ENCODE measurements at places on chromosomes 5 and 9.

- no peak for DNase-seq
Observed at GRCh38 chr9:74556685-74557084, 59.5 kb downstream of the RORB start.

DNA sequence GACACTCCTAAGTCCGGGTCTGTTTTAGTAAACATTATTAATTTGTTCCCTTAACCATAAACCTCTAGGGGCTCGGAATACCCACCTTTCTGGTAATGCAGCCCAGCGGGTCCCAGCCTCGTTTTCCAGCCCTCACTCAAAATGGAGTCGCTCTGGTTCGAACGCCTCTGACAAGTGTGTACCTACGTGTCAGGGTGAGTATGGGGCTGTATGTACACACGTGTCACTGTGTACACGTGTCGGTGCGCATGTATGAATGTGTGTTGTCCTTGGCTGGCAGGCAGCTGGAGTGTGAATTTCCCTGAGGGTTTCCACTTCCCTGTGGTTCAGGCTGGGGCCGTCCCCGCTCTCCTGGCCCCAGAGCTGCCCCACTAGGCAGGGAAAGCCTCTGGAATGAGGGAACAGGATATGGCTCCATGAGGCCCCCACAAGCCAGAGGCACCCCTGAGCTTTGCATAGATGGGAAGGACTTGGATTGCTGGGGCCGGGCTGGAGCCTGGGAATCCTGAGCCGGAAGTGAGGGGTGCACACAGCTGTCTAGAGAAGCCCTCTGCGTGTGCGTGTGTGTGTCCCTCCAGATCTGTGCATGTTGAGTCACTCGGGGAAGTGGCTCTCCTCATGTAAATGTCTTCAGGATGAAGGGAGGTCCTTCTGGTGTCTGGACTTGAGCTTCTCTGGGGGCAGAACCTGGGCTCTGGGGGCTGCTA lies 160.8 kb upstream of the IER5L start:
- no peak for DNase-seq

GRCh38 chr5:162067162-162067561 lies 411 bp upstream of the GABRG2 start:
- DNase-seq, result peak; percentile 55

- DNase-seq, result no peak
Observed at GRCh38 chr5:103842936-103843335, 280.3 kb upstream of the NUDT12 start.

GRCh38 chr5:62312036-62312435 lies 6.0 kb downstream of the KIF2A start:
- DNase-seq, result no peak

- DNase-seq, result no peak
Observed at GRCh38 chr9:15942831-15943424, 390.1 kb downstream of the CCDC171 start.

GRCh38 chr5:59371525-59372127 lies 521.9 kb downstream of the PDE4D start:
- DNase-seq, result no peak

- no peak for DNase-seq
Observed at GRCh38 chr5:32531885-32532520, 53.4 kb upstream of the SUB1 start.

DNA sequence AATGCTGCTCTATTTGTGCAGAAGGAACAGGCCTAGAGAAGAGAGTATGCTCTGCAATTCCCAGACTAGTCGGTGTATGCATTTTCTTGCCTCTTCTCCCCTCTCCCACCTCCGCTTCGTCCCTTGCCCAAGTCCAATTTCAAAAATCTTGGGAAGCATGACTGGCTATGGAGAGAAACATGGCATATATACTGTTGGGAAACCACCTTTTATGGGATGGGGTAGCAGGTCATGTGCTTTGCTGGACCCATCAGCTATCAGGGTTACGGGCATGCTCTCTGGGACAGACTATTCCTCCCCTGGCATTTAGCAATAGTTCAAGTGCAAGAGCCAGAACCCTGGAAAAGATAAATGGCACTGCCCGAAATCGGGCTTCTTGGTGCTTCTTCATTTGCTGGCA lies 12.0 kb downstream of the ISL1 start:
- DNase-seq, result no peak

GRCh38 chr5:178110511-178110910 lies 2.8 kb upstream of the N4BP3 start:
- DNase-seq, result no peak

GRCh38 chr9:36551910-36552309 lies 20.8 kb upstream of the MELK start:
- DNase-seq, result no peak

GRCh38 chr5:162497455-162497854 lies 429.9 kb downstream of the GABRG2 start:
- DNase-seq, result no peak

DNA sequence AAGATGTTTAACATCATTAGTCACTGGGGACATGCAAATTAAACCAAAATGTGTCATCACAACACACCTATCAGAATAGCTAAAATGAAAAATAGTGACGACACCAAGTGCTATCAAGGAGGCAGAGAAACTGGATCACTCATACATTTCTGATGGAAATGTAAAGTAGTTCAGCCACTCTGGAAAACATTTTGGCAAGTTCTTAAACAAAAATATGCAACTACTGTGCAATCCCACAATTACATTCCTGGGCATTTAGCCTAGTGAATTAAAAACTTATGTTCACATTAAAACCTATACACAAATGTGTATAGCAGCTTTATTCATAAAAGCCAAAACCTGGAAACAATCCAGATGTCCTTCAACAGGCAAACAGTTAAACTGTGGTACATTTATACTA lies 53.1 kb downstream of the SVEP1 start:
- no peak for DNase-seq

GRCh38 chr9:123483191-123483803 lies 127.3 kb downstream of the CRB2 start:
- DNase-seq, result no peak

DNA sequence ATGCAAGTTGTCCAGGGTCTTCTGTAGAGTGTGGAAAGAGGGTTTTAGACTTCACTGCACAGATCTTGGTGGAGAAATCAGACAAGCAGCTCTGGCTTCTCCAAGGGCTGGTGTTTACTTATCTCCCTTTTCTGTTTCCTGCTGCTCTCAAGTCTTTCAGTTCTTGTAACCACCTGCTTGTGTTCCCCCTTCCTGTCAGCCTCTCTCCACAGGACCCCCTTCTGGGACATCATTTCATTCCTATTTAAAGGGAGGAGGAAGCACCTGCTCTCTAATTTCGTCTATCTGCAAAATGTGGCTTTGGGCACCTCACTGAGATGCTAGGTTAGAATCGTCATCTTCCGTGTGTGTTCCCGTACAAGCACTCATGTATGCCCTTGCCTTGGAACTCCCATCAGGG lies 636.2 kb downstream of the MTRR start:
- no peak for DNase-seq

- DNase-seq, result no peak
Observed at GRCh38 chr5:80754900-80755299, 100.1 kb upstream of the DHFR start.

DNA sequence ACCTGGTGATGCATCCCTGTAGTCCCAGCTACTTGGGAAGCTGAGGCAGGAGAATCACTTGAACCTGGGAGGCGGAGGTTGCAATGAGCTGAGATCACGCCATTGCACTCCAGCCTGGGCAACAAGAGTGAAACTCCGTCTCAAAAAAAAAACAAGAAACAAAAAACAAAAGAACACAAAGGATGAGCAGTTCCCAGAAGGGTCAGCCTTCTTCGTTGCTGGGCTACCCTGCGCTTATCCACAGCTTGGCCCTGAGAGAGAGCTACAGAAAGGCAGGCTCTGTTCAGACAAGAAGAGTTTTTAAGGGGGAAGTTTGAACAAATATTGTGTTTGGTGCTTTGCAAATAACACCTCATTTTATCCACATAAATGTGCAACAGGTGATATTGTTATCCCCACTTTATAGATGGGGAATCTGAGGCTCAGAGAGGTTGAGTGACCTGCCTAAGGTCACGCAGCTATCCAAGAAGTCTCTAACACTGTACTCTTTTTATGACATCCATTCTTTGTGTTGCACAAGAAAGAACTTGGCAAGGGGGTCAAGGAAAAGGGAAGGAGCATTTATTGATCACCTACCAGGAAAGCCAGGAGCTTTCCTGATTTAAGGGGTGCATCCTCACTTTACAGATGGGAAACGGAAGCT lies 63.7 kb upstream of the NEURL1B start:
- no peak for DNase-seq

DNA sequence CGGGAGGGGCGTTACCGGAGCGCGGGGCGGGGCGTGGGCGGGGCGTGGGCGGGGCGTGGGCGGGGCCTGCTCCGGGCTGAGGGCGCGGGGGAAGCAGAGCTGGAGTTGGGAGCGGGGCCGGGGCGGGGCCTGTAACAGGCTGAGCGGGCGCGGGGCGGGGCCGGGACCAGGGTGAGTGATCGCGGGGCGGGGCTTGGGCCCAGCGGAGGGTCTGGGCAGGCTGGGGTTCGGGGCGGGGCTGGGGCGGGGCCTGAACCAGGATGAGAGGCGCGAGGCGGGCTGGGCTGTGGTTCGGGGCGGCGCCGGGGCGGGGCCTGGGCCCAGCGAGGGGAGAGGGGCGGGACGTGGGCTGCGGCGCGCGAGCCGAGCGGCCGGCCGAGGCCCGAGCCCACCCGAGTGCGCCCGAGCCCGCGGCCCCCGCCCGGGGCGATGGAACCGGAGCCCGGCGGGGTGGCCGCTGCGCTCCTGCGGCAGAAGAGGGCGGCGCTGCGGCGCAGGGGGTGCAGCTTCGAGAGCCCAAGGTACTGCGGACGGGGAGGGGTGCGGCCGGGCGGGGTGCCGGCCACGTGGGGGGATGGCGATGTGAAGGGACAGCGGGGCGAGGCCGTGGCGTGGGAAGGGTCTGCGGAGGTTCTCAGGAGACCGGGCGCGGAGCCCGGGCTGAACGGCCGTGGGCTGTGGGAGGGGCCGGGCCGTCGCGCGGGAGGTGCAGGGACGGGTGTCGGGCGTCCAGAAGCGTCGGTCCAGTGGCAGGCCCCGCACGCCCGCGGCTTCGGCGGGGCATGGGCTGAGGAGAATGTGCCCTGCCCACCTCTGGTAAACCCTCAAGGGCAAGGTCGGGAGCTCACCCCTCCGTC lies 39.5 kb upstream of the GARNL3 start:
- peak; percentile 100 for DNase-seq

GRCh38 chr9:112755016-112755427 lies 4.5 kb downstream of the SNX30 start:
- DNase-seq, result no peak

DNA sequence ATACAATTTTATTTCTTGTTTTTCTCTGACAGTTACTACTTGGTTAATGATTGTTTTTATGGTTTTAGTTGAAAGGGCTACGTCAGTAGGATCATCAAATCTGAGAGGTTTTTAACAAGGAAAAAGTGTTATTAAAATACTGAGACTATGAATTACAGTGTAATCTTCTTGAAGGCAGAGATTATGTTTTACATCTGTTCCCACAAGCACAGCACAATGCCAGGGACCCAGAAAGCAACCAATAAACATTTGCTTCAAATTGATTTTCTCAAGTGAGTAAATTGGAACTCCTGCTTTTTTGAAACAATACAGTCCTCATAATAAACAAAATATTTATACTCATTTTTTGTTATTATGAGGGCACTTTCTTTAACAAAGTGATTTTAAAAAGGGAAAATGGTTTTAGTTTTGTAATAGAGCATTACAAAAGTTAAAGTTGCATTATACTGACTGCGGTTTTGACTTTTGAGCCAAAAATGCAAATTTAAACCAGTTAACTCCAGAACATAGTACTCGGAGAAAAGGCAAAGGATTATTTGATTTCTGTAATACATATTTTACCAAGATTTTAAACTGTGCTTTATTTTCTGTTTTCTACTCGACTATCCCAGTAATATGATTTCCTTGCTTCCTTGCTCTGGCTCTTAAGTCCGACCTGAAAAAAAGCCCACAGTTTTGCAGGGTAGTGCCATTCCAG lies 176.9 kb downstream of the GDNF start:
- no peak for DNase-seq

GRCh38 chr5:66789434-66789833 lies 193.2 kb downstream of the MAST4 start:
- no peak for DNase-seq

DNA sequence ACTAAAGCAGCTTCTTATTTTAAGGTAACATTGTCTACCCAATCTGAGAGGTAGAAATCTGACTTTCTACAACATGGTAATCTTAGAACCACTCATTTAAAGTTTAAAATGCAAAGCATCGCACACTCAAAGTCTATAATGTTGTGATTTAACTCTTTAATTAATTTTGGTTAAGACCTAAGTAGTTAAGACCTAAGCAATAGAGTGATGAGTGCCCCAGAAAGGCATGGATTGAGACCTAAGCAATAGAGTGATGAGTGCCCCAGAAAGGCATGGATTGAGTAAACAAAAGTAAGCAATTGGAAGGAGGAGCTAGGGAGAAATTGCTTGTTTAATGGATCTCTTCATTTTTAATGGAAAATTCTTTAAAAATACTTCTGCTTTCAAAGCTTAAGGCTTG lies 86.8 kb downstream of the NLN start:
- DNase-seq, result no peak

GRCh38 chr5:53322257-53322656 lies 158.2 kb upstream of the FST start:
- DNase-seq, result no peak

DNA sequence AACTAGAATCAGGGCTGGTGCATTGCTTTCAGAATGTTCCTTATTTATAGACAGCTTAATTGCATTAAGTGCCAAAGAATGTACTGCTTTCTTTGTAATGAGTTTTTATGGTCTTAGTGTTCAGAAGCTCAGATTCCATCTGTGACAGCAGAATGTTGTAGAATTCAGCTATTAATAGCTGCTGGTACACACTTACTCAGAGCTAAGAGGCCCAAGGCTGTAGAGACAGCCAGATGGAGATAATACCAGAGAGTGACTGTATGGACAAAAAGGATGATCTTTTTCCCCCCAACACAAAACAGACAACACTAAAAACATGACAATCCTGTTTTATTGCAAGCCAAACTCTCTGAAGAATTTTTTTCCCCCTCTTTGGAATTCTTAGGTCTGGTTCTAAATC lies 50.2 kb downstream of the PPP2R2B start:
- DNase-seq, result peak; percentile 36

DNA sequence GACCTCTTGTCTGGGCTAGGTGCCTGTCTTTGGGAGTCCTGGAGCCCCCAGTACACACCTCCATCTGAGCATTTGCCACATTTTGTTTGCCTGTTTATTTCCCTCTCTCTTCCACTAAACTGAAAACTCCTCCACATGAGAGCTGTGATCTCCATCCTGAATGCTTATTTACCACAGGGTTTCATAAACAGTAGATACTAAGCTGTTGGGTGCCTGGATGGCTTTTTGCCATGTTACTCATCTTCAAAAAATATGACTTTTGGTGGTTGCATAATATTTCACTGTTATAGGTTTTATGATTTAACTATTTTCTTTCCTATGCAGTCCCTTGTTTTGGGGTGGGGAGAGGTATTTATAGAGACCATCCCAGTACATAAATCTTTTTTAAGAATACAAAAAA lies 99.6 kb downstream of the APBA1 start:
- no peak for DNase-seq

DNA sequence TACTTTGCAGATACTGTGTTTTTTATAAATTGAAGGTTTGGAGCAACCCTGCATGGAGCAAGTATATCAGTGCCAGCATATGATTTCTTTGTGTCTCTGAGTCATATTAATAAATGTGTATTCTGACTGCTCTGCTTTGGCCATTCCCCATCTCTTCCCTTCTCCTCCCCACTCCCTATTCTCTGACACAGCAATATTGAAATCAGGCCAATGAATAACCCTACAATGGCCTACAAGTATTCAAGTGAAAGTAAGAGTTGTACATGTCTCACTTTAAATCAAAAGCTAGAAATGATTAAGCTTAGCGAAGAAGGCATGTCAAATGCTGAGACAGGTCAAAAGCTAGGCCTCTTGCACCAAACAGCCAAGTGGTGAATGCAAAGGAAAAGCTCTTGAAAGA lies 82.2 kb upstream of the TLX3 start:
- no peak for DNase-seq

- DNase-seq, result no peak
Observed at GRCh38 chr9:14318934-14319580, 5.1 kb upstream of the NFIB start.

All from cerebellum (tissue), 4 donors.